ENCODE measurements at places on chromosomes 13 and 19.

- H3K27me3 ChIP-seq, result peaks cover 32% of the 10 kb centered on the region
- no peak overlapping the region for H3K4me3 ChIP-seq
- H3K27ac ChIP-seq, result no peak overlapping the region
- DNase-seq, result no peak
These were observed 15.0 kb upstream of the CCNA1 start for GRCh38 chr13:36417331-36417730.

DNA sequence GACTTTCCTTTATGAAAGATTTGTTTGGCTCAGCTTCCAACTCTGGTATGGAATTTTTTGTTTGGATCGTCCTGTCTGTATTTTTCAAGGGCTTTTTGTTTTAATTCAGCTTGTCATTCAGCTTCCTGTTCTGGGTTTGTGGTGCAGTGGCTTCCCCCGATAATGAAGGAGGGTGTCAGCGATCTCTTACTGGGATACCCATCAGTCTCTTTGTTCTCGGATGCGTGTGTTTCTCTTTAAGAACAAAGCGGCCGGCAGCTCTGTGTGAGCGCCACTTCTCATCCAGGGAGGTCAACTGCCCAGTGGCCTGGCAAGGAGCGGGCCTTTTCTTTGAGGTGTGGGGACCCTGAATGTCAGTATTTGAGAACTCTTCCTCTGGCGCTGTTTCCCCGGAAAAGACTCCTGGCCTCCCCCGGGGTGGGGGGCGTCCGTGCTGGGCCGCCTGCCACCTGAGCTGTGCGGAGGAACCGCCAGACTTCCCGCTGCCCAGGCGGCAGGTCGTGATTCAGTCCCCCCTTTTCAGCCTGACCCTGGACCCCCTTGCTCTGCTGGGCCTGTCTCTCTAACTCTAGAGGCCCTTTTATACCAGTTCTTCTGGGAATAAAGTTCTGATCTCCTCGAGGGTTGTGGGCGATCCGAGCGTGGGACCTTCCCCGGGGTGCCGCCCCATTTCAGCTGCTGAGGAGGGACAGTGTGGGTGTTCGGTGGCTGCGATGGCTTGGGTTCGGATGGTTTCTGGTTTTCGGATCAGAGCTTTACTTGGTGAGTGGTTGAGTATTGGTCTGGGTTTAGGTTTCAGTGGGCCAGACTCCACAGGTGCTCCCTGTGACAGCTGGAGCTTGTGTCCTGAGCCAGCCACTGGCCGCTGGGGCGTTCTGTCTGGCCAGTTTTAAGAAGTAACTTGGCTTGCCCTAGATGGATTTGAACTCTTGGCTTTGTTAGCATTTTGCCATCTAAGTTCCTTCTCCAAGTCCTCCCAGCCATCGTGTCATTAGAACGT is 3.4 kb downstream of the SF3A2 start:
- H3K4me3 ChIP-seq, result peak overlapping the region; percentile 97
- H3K4me1 ChIP-seq, result peaks cover 51% of the 10 kb centered on the region
- peaks cover 54% of the 10 kb centered on the region for H3K36me3 ChIP-seq
- H3K27me3 ChIP-seq, result no peaks in the 10 kb centered on the region

- peaks cover under 1% of the 10 kb centered on the region for H3K36me3 ChIP-seq
- peaks cover 9% of the 10 kb centered on the region for H3K4me1 ChIP-seq
- no peak for DNase-seq
These were observed 4.5 kb downstream of the WIZ start for GRCh38 chr19:15445227-15445605.

- H3K27ac ChIP-seq, result peak overlapping the region; percentile 95
- peaks cover 23% of the 10 kb centered on the region for H3K27me3 ChIP-seq
- DNase-seq, result no peak
- peak overlapping the region; percentile 95 for H3K4me3 ChIP-seq
- H3K36me3 ChIP-seq, result peaks cover 12% of the 10 kb centered on the region
- H3K4me1 ChIP-seq, result peaks cover 33% of the 10 kb centered on the region
These were observed 38.8 kb downstream of the ARHGEF7 start for GRCh38 chr13:111153977-111154332.

GRCh38 chr13:50511877-50512341 is 331.6 kb downstream of the DLEU7 start:
- no peaks in the 10 kb centered on the region for H3K4me1 ChIP-seq
- H3K36me3 ChIP-seq, result peaks cover 2% of the 10 kb centered on the region
- no peak overlapping the region for H3K4me3 ChIP-seq
- H3K27ac ChIP-seq, result no peak overlapping the region

- peaks cover 15% of the 10 kb centered on the region for H3K4me1 ChIP-seq
- no peak overlapping the region for H3K27ac ChIP-seq
- no peak overlapping the region for H3K4me3 ChIP-seq
- no peaks in the 10 kb centered on the region for H3K36me3 ChIP-seq
- peaks cover 67% of the 10 kb centered on the region for H3K27me3 ChIP-seq
- no peak for DNase-seq
These were observed 1.3 kb downstream of the SHISA7 start for GRCh38 chr19:55441692-55442321.

- no peak for DNase-seq
- H3K27me3 ChIP-seq, result no peaks in the 10 kb centered on the region
- no peaks in the 10 kb centered on the region for H3K4me1 ChIP-seq
- no peak overlapping the region for H3K27ac ChIP-seq
These were observed 22.2 kb upstream of the SIAH3 start for GRCh38 chr13:45873491-45874325.

DNA sequence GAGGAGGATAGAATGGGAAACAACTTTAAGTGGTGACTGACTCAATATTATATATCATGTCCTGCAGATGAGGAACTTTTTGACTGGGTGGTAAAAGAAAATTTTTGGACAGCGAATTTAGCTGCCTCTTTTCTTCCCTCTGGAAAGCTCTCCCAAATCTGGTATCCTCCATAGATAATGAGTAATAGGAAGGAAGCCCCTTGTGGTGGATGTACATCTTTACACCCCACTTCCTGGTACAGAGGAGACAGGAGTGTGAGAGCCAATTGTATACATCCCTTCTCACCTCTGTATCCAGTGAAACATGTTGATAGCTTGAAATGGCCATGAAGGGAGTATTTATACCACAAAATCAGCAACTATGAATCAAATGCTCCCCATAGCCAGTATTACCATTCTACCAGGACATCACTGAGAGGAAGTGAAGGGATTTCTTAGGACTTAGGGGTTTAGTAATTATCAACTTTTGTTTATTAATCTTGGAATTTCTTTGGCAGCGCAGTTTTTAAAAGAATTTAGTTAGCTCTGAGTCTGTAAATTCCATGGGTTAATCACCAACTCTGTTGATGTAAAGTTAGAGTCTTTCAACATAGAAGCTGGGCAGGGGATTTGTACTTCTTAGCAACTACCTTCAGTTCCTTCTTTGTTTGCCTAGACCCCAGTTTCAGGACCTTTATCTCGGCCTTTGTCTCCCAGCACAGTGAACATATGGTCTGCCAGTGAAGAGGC is 17.0 kb upstream of the TDRD3 start:
- H3K4me1 ChIP-seq, result no peaks in the 10 kb centered on the region
- peaks cover 11% of the 10 kb centered on the region for H3K27me3 ChIP-seq
- H3K27ac ChIP-seq, result no peak overlapping the region
- H3K4me3 ChIP-seq, result no peak overlapping the region

- DNase-seq, result no peak
- peaks cover 16% of the 10 kb centered on the region for H3K4me1 ChIP-seq
- no peak overlapping the region for H3K27ac ChIP-seq
- H3K36me3 ChIP-seq, result peaks cover 25% of the 10 kb centered on the region
- H3K4me3 ChIP-seq, result no peak overlapping the region
- H3K27me3 ChIP-seq, result no peaks in the 10 kb centered on the region
These were observed 13.2 kb downstream of the GTF2F2 start for GRCh38 chr13:45133396-45134118.

GRCh38 chr19:35641515-35642151 is at the start of gene ETV2:
TSS of gene ETV2 (plus strand) at chr19:35641745. CDS start at chr19:35642461, 716 bp downstream.
- peak within 1 kb of the TSS; percentile 66 for H3K27ac ChIP-seq
- DNase-seq, result peak; percentile 47
- H3K4me3 ChIP-seq, result peak within 1 kb of the TSS; percentile 72
- H3K4me1 ChIP-seq, result peaks cover 38% of the 10 kb centered on the region
- H3K36me3 ChIP-seq, result peaks cover 13% of the 10 kb centered on the region

DNA sequence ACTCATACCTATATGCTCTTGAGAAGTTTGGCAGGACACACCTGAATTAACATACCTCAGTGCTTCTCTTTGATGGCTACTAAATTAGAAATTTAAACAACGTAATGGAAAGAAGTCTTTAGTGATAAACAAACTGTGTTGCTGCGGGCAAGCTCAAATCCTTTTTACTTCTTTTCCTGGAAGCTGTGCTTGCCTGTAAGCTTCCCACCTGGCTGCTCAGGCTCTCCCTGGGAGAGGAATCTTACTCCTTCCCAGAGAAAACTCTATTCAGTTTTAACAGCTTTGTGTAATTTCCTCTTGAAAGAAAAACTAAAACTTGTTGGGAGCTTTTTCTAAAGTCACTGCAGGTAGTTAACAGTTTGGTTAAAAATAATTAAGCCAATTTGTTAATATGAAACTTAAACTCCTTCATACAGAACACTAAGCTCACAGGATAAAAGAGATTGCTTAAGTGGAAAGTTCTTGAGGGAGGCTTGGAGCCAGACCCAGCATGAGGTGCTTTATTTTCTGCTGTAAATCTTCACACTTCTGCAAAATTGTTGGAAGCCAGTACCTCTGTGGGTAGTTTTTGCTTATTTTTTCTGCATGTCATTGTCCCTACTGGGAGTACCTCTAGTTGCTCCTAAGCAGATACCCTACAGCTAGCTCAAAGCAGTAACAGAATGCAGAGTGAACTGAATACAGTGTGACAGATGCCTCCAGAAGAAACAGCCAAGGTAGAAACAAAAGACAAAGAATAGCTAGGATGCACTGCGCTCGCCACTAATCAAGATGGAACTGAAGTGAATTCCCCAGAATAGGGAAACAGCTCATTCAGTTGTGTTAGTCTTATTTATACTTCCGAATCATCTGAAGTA is 1253.0 kb downstream of the PCDH17 start:
- no peaks in the 10 kb centered on the region for H3K36me3 ChIP-seq
- no peaks in the 10 kb centered on the region for H3K27me3 ChIP-seq
- no peak overlapping the region for H3K27ac ChIP-seq
- no peak overlapping the region for H3K4me3 ChIP-seq

GRCh38 chr13:114067381-114067885 is 65.0 kb downstream of the RASA3 start:
- peak overlapping the region; percentile 50 for H3K4me3 ChIP-seq

DNA sequence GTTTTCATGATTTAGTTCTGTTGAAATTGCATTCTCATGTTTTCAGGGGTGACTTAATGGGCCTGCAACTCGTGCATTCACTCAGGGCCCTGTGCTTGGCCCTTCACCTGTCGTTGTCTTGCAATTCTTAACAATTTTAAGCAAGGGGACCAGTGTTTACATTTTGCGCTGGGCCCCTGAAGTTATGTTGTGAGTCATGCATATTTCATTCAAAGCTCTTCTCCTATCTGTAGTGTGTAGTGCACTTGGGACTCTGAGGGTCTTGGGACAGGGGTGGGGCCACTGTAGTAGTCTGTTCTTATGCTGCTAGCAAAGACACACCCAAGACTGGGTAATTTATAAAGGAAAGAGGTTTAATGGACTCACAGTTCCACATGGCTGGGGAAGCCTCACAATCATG is 211.2 kb upstream of the RXFP2 start:
- peaks cover 4% of the 10 kb centered on the region for H3K27me3 ChIP-seq
- no peaks in the 10 kb centered on the region for H3K36me3 ChIP-seq
- no peak for DNase-seq

GRCh38 chr13:41413872-41414271 is 43.5 kb upstream of the RGCC start:
- H3K27ac ChIP-seq, result no peak overlapping the region
- H3K4me1 ChIP-seq, result no peaks in the 10 kb centered on the region
- no peaks in the 10 kb centered on the region for H3K27me3 ChIP-seq
- H3K36me3 ChIP-seq, result no peaks in the 10 kb centered on the region
- no peak for DNase-seq

GRCh38 chr19:43660301-43660970 is 9.5 kb downstream of the PLAUR start:
- H3K4me1 ChIP-seq, result peaks cover 26% of the 10 kb centered on the region
- H3K27me3 ChIP-seq, result no peaks in the 10 kb centered on the region
- peak overlapping the region; percentile 70 for H3K27ac ChIP-seq
- peaks cover 46% of the 10 kb centered on the region for H3K36me3 ChIP-seq
- no peak overlapping the region for H3K4me3 ChIP-seq
- DNase-seq, result no peak

DNA sequence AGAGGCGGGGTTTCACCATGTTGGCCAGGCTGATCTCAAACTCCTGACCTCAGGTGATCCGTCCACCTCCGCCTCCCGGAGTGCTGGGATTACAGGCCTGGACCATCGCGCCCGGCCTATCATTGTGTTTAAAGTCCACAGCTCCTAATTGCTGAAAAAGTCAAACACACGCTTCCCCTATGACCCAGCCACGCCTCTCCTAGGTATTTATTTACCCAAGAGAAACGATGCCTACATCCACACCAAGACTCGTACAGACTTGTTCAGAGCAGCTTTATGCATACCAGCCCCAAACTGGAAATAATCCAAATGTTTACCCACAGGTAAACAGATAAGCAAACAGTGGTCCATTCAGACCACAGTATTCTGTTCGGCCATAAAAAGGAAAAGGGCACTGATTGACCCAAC is 15.1 kb downstream of the ZNRF4 start:
- no peaks in the 10 kb centered on the region for H3K4me1 ChIP-seq
- H3K27me3 ChIP-seq, result no peaks in the 10 kb centered on the region
- DNase-seq, result no peak
- no peak overlapping the region for H3K27ac ChIP-seq
- H3K4me3 ChIP-seq, result no peak overlapping the region
- H3K36me3 ChIP-seq, result no peaks in the 10 kb centered on the region

GRCh38 chr19:43776286-43776685 is 4.5 kb downstream of the KCNN4 start:
- peak overlapping the region; percentile 61 for H3K27ac ChIP-seq
- H3K27me3 ChIP-seq, result no peaks in the 10 kb centered on the region
- H3K4me1 ChIP-seq, result peaks cover 50% of the 10 kb centered on the region
- DNase-seq, result no peak

DNA sequence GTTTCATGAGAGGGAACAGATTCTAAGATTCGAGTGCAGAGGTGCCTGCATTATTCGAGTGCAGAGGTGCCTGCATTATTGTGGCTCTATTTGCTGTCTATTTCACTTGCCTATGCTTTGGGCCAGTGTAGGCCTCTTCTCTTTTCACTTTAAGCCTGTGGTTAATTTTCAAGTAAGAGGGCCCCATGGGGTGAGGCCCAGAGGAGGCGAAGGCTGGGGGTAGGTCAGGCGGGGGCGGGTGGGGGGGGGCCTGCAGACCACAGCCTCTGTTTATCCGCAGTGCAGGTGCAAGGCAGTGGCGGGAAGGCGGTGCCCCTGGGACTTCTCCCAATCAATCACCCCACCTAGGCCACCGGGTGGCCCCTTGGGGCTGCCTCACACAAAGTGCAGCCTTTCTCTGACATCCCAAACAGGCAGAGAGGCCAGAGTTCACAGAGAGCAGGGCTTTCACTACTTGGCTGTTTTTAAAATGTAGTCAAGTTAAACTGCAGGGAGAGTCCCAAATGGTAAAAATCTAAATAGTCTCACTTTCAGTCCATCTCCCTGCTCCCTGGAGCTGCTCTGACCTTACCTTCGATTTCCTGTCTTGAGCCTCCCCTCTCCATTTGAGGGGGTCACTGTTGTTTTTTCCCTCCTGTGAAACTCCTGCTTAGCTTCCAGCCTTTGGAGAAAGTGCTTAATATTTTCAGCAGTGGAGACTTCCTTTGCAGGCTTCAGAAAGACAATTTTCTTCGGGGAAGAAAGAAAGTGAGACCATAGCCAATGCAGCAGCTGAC is 249.0 kb downstream of the DLEU7 start:
- H3K4me1 ChIP-seq, result peaks cover 38% of the 10 kb centered on the region
- H3K27ac ChIP-seq, result peak overlapping the region; percentile 91
- H3K36me3 ChIP-seq, result no peaks in the 10 kb centered on the region
- peaks cover 3% of the 10 kb centered on the region for H3K27me3 ChIP-seq
- peak overlapping the region; percentile 55 for H3K4me3 ChIP-seq
